Stimulated activated CD8-positive, alpha-beta memory T cell treated with anti-CD3 and anti-CD28 coated beads, Interleukin-15, amount 100 ng/mL, for 1 hour (primary cell): ENCODE measurements at places on chromosomes 4 and X.

DNA sequence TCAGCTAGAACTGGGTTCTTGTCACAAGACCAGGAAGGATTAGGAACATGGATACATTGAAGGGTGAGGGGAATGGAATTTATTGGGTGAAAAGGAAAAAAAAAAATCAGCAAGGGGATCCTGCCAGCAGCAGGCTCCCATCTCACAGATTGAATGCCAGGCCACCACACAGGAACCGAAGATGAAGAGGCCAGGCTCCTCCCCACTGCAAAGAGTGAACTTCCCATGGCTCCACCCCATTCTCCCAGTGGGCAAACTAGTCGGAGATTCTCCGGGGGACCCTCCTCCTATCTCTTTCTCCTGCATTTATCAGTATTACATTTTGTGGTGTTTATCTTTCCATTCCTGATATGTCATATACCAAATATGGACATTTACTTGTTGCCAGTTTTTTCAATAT, 46.0 kb upstream of the MAGED1 start:
- DNase-seq: no peak

- DNase-seq: no peak
Measured at GRCh38 chr4:14028862-14029261, 401.3 kb upstream of the BOD1L1 start.

GRCh38 chrX:133859860-133860259, 125.5 kb downstream of the GPC3 start:
- DNase-seq: no peak

- no peak for DNase-seq
Measured at GRCh38 chr4:8319731-8320385, 50.3 kb downstream of the HTRA3 start.

DNA sequence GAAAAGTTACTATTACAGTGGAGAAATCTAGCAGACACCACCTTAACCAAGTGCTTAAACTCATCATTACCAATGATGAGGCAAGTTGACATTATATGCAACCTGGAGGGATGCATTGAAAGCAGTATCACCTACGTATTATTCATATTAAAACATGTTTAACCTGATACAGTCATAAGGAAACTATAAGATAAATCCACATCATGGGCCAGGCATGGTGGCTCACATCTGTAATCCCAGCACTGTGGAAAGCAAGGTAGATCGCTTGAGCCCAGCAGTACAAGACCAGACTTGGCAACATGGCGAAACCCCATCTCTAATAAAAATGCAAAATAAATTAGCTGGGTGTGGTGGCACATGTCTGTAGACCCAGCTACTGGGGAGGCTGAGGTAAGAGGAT, 22.3 kb upstream of the INTU start:
- no peak for DNase-seq

DNA sequence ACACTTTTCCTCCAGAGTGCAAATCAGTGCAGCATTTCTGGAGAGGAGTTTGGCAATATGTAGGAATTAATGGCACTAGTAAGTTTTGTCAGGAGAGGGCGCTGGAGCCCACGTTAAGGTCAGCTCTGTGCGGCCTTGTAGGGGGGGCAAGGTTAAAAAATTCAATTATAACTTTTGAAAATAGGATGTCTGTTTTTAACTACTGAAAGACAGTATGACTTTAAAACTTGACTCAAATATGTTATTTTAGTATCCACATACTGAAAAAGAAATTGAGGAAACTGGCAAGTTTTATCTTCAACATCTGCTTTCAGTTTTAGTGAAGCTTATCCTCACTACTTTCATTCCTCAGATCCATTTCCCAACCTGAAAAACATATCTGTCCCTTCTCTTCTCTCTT, 30.9 kb upstream of the HSD17B13 start:
- no peak for DNase-seq

GRCh38 chr4:177190995-177191580, 118.6 kb upstream of the NEIL3 start:
- DNase-seq: no peak

GRCh38 chrX:20144491-20144890, 2.9 kb upstream of the EIF1AX start:
- no peak for DNase-seq

- no peak for DNase-seq
Measured at GRCh38 chrX:16658284-16658683, 8.3 kb downstream of the S100G start.

DNA sequence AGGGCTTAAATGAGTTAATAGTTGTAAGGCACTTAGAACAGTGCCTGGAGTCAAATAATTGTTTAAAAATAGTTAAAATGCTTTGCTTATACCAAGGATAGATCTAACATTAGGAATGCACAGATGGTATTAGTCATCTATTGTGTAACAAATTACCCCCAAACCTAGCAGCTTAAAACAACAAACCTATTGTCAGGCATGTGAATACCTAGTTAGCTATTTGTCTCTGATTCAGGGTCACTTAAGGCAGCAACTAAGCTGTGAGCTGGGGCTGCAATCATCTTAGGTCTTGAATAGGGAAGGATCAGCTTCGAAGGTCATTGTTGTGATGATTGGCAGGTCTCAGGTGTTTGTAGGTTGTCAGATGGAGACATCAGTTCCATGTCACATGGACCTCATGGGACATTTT, 42.4 kb upstream of the AGA start:
- no peak for DNase-seq

DNA sequence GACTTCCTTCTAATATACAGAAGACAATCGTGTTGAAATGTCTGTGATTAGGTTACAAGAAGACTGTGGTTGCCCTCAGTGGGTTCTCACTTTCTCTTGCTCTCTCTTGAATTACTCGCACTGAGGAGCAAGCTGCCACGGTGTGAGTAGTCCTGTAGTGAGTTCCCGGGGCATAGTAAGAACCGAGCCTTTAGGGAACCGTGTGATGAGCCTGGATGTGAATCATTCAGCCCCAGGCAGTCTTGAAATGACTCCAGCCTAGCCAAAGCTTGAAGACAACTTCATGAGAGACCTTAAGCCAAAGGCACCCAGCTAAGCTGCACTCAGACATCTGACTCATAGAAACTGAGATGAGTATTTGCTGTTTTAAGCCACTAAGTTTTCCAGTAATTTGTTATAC, 292.7 kb downstream of the SPOCK3 start:
- DNase-seq: no peak

DNA sequence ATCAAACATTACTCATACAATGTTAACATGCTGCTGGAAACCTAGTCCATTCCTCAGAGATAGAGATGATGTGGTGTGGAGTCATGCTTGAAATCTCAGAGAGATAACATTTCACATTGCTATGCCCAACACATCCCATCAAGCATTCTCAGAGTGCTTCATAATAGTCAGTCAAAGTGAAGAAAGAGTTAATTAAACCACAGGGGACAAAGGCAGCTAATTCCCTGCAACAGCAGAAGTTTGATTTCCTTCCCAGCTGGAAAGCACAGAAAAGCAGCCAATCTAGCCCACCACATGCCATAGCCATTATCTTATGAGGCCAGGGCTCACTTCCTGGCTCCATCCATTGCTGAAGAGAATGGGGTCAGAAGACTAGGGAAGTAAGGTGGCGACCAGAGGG, 8.9 kb downstream of the KDR start:
- DNase-seq: no peak

- no peak for DNase-seq
Measured at GRCh38 chr4:66430856-66431255, 760.6 kb upstream of the EPHA5 start.
